Activated CD4-positive, alpha-beta T cell treated with anti-CD3 and anti-CD28 coated beads, Interleukin-2, amount 50 U/mL, for 48 hours (primary cell): ENCODE measurements at places on chromosomes 1 and 21.

DNA sequence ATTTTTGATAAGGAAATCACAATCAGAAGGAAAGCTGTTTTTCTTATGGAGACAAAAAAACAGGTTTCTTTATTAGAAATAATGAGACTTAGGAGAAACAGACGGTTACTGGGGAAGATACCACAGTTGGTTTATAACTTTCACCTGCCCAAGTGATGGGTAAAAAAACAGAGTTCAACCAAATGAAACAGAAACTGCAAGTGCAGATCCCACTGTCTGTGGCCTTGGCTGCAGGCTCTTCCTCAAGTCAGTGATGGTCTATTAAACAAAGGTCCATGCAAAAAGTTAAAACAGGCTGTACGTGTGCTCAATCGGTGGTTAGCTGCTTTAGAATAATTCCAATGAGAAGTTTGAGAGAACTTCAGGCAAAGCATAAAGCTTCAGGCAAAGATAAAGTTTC, 112.1 kb upstream of the NEGR1 start:
- DNase-seq: no peak

DNA sequence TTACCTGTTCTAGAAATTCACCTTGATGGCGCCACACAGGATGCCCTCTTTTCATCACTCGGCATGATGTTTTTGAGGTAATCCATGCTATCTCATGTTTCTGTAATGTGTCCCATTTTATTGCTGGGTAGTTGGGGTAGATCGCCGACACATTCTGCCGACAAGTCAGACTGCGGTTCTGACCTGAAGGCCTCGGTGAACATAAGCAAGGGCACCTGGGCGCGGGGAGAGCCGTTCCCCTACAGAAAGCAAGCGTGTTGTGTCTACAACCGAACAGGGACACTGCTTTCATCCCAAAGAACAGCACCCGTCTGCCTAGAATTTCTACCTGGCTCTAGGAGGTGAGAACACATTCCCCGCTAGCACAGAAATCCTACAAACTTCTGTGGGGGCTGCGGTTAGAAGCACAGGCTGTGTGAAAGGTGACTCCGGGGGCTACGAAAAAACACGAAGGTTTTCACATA, 149.2 kb downstream of the PPIAL4G start:
- DNase-seq: peak; percentile 31

- DNase-seq: no peak
These were observed 58.8 kb downstream of the TOMM20 start for GRCh38 chr1:235069577-235070563.

DNA sequence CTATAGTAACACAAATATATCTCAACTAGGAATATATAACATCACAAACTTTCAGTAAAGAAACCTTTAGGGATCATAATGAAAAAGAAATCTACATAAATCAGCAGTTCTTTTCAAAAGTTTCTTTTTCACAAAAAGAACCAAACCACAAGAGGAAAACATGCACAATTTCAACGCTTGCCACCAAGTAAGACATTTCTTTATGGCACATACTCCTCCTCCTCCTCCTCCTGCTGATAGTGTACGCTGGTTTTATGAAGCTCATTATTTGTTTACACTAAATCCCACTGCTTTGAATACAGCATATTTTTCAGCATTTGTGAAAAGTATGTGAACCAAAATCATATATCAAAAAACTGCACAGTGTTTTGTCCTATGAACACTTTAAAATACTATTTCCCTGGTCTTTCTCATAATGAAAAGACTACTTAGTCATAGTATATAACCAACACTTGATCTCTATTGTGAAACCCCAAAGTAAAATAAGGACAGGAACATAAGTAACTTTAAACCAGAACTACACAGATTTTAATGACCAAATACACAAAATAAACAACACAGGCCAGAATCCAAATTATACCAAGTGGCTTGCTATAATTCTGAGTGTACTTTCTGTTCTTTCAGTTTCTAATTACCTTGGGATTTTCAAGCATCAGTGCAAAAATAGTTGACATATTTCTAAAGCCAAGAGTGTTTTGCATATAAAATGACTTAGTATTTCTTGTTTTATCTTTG, 184.2 kb downstream of the EIF4G3 start:
- no peak for DNase-seq

GRCh38 chr1:234047123-234047522, 142.6 kb downstream of the SLC35F3 start:
- no peak for DNase-seq

DNA sequence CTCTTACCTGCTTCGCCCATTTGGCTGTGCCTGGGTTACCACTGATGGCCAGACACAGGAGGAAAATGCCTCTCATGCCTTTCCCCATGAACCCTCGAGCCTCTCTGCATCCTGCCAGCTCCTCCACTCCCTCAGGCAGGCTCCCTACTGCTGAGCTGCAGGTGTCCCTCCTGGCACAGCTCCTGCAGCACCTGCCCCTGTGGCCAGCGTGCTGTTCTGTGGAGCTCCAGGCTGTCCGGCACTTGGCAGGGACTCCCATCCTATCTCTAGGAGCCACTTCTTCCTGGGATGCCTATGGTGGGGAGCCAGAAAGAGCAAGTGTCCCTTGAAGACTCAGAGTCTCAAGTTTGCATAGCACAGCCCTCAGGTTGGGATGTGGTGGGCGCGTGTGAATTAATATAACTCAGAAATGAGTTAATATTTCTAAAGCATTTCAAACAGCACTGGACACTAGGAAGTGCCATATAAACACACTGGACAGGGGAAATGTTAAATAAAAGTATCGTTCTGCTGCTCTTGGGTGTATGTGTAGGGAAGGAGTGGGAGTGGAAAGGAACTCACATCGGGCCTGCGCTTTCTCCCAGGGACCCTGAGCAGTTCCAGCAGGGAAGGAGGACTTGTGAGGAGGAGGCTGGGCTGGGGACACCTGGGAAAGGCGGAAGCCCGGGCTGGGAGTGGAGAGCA, 2.7 kb downstream of the LRRC71 start:
- no peak for DNase-seq

DNA sequence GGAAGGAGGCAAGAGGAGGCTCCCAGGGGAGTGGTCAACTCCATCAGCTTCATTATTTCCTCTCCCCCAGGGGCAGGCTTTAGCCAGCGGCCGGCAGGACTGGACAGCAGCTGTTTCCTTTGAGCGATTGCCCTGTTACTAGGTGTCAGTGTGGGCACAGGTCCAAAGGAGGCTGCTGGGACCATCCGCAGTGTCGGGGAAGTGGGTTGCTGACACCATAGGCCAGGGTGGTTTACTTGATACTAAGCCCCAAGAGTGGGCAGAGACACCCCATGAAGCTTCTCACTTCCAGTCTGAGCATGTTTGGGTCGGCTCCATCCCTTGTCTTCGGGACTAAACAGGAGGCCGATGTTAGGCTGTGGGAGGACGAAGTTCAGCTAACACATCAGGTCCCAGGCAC, 63.6 kb downstream of the KAZN start:
- no peak for DNase-seq

GRCh38 chr1:198088360-198089071, 68.3 kb upstream of the NEK7 start:
- no peak for DNase-seq

- DNase-seq: no peak
These were observed 54.5 kb downstream of the TNFSF4 start for GRCh38 chr1:173152598-173152997.

- no peak for DNase-seq
These were observed 27.2 kb downstream of the UTP25 start for GRCh38 chr1:209855006-209855405.

GRCh38 chr1:11285883-11286734, 13.1 kb downstream of the UBIAD1 start:
- no peak for DNase-seq

GRCh38 chr1:12666141-12666735, 22.4 kb downstream of the AADACL4 start:
- no peak for DNase-seq

- no peak for DNase-seq
These were observed 1496.5 kb downstream of the PLA2G4A start for GRCh38 chr1:188325211-188325610.

- DNase-seq: no peak
These were observed 167.3 kb upstream of the ZNF644 start for GRCh38 chr1:91189096-91189495.

- DNase-seq: no peak
These were observed 869.8 kb upstream of the B3GALT2 start for GRCh38 chr1:194056169-194056568.

DNA sequence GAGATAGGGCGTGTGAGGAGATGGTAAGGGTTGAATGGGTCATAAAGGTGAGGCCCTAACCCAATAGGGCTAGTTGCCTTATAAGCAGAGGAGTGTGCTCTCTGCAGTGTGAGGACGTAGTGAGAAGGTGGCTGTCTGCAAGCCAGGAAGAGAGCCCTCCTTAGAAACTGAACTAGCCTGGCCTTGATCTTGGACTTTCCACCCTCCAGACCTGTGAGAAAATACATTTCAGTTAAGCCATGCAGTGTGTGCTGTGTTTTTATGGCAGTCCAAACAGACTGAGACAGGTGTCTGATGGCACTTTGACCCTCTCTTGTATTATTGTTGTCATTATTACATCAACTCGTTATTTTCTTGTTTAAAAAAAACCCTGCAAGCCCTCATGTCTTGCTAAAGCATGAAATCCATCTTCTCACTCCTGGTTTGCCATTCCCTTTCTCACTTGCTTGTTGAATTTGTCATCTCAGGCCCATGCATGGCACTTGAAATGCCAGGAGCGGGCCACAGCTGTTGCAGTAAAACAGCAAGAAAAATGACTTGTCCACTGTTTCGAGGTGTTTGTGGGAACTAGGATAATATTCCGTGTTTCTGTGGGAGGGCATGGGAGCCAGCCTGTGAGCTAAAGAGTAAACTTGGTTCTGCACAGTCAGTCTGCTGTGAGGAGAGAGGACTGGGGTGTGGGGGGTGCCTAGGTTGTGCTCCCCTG, 78.6 kb downstream of the STUM start:
- DNase-seq: no peak

- no peak for DNase-seq
These were observed 58.9 kb downstream of the C1orf198 start for GRCh38 chr1:230809256-230809990.

DNA sequence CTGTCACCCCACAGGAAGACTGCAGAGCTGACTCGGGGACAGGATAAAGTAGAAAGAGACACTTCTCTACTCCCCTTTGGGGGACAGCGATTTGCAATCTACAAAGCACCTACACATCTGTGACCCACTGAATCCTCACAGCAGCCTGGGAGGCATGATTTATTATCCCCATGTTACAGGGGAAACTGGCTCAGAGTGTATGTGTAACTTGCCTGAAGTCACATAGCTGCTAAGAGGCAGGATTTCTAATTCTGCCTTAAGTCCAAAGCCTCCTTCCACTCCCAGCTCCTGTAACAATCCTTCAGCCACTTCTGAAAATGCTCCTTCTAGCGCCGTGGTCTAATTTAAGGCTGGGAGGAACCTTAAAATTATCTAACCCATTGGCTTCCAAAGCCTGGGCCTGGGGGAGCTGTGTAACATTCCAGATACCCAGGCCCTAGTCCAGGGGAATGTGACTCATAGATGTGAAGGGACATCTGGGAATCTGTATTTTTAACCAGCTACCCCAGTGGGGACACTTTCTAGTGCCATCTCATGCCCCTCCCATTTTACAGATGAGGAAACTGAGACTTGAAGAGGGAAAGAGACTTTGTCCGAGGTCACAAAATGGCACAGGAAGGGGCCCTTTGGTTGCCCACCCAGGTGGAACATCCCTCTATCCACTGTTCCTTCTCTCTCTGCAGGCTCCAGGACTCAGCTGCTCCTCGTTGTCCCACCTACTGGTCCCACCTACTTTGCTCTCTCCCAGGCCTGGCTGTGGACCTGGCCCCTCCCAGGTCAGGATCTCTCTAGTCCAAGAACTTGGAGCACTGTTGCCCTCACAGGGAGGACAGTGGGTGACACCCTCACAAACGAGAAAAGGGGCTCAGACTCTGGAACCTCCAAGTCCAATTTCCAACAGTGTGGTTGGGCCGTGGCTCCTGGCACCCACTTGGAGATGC, 48.9 kb downstream of the AHDC1 start:
- DNase-seq: no peak

DNA sequence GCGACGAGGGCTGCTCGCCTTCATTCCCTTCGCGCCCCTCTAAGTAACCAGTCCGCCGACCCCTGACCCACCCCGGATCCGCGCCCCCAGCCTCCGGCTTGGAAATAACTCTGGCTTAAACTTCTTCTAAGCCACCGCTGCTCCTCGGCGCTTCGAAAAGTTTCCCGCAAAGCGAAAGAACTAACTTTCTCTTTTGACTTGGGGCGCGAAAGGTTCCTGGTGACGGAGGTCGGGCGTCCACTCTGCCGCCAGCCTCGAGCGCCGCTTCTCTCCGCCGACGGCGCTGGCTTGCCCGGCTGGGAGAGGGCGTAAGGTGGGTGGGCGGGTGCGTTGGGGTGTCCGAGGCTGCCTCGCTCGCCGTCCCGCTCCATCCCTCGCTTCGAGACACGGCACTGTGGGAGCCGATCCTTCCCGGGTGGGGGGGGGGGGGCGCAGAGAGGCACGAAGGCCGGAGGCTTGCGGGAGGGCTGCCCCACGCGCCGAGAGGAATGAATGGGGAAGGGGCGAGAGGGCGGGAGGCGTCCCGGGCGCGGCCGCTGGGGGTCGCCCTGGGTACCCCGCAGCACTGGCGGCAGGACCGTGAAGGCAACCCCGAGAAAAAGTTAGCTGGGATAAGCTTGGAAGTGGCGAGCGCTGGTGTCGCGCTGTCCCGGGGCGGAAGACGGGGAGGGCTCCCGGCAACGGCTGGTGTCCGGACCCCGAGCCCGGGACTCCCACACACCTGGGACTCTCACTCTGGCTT, 569 bp downstream of the ATF3 start:
- DNase-seq: peak; percentile 50

GRCh38 chr1:12341667-12342066, 111.8 kb downstream of the VPS13D start:
- no peak for DNase-seq

DNA sequence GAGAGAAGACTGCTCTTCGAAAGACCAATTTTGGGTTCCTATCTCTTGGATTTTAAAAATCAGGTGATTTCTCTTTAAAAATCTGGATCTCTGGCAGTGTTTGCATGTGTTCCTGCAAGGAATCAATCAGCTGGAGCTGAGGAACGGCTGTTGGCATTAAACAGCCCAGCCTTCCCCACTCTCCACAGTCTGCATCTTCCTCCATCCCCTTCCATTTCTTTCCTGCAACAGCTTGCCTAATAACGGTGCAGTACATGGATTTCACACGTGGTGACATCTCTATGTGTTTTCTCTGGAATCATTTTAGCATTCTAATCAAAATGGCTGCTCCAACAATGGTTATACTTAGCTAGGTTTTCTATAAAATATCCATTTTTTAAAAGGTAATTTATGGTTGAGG, 20.0 kb downstream of the RIPPLY3 start:
- no peak for DNase-seq

DNA sequence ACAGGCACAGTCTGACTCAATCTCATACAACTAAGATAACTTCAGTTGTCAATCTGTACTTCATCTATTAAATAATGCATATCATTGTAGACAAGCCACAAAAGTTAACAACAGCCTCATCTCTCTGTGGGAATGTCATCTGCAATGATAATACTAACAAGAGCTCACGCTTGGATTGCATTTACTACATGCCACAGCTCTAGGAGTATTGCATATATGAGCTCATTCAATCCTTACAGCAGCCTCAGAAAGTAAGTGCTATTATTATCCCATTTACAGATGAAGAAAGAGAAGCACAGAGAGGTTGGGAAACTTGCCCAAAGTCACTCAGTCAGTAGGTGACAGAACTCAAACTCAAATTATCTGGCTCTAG, 105.7 kb upstream of the GUCA2B start:
- DNase-seq: no peak

GRCh38 chr1:15609631-15610030, 7.6 kb upstream of the DDI2 start:
- no peak for DNase-seq
